ENCODE measurements at places on chromosomes 4 and X.

GRCh38 chr4:82097504-82097903, 276.3 kb downstream of the HNRNPD start:
- no peak for DNase-seq

DNA sequence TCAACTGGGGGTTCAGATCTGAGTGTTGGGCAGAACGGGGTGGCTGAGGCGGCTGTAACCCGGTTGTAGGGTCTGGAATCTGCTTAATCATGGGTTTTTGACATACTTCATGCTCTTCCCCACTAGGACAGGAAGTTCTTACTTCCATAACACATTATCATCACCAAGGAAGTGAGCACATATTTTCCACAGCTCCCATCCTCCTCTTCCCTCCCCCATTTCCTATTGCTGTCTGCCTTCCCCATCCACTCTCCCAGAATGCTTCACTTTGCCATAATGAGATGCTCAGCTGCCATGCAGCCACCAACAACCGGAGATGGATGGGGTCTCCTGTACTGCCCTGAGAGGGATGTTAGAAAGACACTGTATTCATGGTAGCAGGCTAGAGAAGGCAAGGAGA, 6.4 kb upstream of the DCUN1D4 start:
- no peak for DNase-seq

DNA sequence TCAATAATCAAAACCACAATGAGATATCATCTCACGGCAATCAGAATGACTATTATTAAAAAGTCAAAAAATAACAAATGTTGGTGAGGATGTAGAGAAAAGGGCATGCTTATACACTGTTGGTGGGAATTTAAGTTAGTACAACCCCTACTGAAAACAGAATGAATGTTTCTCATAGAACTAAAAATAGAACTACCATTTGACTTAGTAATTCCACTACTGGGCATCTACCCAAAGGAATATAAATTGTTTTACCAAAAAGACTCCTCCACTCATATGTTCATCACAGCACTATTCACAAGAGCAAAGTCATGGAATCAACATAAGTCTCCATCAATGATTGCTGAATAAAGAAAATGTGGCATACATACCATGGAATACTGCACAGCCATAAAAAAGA, 278.1 kb upstream of the ARSJ start:
- DNase-seq, result no peak

DNA sequence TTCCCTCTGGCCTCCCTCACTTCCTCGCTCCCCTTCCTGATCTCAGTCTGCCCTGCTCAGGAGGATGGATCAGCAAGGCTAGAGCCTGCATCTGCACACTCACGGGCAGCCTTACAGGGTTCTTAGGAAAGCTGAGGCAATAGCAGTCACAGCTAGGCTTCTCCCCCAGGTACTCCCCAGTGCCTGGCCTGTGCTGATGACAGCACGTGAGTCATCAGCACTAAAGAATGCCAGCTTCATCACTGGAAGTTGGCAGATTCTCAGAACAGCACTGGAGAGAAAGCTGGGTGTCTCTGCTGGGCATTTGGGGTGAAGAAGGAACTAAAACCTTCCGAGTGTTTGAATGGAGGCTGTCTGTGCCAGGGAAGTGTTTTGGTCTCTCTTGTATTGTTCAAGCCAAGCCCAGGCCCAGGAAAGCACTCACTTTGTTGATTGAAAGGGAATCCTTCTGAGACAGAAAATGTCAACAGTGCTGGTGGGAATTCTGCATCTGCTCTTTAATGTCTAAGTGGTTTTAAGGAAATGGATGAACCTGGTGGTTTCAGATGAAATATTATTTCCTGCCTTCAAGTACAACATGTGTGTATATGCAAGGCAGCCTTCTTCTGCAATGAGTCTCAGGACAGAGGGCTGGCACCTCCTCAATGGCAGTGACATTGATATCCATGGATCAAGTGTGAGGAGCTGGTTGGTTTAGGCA, 73.0 kb upstream of the SCOC start:
- no peak for DNase-seq

DNA sequence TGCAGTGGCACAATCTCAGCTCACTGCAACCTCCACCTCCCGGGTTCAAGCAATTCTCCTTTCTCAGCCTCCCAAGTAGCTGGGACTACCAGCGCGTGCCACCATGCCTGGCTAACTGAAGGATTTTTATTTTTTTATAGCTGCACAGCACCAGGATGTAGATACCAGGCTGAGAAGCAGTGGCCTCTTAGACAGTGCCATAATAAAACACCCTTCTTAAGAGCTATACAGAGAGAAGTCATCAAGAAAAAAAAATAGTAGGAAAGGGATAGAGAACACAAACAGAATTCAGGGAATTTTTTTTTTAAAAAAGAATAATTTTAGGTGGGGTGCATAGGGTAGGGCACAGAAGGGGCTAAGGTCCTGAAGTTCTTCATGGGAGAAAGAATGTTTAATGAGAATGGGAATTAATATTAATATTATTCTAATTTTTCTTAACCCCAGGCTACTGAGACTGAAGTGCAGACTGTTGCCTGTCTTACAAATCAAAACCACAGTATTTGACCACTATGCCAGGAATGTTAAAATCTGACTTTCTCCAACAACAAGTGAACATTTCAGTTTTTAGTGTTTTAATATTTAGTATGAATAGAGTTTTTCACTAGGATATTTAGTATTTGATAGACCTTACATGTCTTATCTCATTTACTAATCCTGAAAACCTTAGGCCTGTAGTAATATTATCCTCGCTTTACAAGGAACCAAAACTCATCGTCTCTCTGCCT, 146.7 kb downstream of the KCNIP4 start:
- no peak for DNase-seq

GRCh38 chr4:128528793-128529553, 241.4 kb upstream of the PGRMC2 start:
- DNase-seq, result no peak

DNA sequence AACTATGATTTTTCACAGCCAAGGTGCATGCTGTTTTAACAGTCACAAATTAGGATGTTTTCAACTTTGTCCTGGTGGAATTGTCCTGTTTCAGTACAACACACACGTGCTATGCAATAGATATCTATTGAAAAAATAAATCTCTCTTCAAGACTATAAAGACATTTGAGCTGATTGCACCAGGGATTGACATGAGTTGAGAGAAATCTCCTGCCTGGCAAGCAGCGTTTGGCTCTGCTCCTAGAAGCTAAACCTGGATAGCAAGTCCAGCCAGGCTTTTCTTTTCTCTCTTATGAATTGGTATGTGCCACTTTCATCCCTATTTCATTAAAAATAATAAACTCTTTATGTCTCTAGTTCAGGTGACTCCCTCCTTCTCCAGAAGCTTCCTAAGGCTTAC, 16.6 kb upstream of the NPNT start:
- DNase-seq, result no peak

- no peak for DNase-seq
Observed at GRCh38 chr4:44927399-44928380, 201.3 kb upstream of the GNPDA2 start.

GRCh38 chr4:187608001-187608421, 387.6 kb upstream of the ZFP42 start:
- DNase-seq, result no peak
